T-helper 1 cell (primary cell): ENCODE measurements at places on chromosomes 7 and 10.

DNA sequence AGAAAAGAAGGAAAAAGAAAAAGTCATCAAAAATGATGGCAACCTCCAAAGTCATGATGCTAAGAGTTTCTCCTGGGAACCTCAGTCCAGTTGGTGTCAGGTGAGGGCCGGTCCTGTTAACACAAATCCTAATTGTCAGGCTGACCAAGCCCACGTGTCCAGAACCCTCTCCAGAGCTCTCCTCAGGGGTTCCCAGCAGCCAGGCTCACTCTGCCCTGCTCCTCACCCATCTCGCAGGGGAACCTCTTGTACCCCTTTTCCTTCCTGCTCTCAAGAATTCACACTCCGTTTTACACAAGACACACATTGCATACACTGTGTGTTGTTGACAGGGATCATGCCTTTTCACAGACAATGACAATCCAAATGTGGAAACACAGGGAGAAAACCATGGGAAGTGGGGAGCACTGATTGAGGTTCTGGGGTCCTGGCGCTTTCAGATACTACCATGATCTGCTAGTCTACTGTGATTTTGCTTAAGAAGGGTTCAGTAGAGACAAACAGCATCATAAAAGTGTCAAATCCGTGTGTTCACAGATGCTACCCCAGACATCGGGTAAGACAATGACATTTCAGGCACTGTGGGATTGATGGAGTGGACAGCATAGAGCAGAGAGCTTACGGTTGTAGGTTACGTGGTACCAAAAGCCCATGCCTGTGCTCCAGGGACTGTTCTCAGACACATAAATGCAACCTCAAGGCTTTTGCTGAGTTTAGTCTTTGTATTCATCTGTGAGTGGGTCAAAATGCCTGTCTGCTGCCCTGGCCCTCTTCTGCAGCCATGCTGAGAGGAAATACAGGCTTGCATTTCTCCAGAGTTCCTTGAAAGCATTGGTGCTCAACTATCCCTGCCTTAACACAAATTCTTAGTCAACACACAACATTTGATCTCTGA is 16.0 kb downstream of the IL2RA start:
- no peak for DNase-seq

DNA sequence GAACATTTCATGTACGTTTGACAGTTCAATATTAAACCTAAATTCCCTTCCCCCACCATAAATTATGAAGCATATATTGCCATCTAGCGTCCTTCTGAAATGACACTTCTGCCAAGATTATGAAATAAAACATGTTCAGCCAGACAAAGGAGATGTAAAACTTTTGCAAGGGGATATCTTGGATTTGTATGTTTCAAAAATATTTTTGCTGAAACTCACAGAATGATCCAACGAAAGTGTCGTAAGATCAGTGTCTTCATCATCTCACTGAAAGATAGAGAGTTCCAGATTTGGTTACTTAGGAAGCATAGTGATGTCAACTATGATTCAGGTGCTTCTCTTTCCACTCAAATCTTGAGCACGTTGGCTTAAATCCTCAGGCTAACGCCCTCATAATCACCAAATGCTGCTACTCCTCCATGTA is 904.3 kb downstream of the XPNPEP1 start:
- no peak for DNase-seq

DNA sequence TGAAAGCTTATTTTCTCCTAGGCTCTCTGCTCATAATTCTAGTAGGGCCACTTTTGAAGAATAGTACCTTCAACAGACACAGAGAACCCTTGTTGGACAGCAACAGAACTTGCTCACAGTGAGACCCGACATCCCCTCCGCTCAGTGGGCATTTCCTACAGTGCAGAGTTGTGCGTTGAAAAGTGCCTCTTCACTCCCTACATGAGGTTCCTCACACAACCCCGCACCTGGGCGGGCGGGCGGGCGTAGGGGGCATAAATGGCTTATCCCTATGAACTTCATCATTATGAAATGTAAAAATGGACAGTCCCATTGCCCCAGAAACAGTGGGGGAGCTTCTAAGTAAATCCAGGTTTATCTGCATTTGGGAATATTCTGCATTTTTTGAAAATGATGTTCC is 174.9 kb downstream of the MGMT start:
- no peak for DNase-seq

- no peak for DNase-seq
Observed at GRCh38 chr7:116322541-116322940, 112.2 kb downstream of the TES start.

- no peak for DNase-seq
Observed at GRCh38 chr10:104100795-104101194, 15.1 kb upstream of the COL17A1 start.

- DNase-seq = peak; percentile 15
Observed at GRCh38 chr7:30028749-30029635, 780 bp downstream of the PLEKHA8 start.

DNA sequence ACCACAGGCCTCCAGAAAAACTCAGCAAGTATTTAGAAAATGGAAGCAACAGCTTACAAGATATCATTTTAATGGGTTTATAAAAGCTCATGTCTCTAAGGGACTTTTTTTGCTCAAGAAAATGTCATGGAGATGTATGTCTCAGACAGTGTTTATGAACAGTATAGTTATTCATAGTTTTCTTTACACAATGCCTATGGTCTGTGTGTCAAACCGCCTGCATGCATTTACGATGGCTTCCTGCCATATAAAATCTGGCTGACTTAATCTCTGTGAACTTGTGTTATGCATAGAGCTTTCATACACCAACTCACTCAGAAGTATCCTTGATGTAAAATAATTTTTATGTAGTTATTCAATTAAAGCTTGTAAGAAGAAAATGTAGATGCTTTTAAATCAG is 1314.2 kb upstream of the LRRTM3 start:
- DNase-seq = no peak

DNA sequence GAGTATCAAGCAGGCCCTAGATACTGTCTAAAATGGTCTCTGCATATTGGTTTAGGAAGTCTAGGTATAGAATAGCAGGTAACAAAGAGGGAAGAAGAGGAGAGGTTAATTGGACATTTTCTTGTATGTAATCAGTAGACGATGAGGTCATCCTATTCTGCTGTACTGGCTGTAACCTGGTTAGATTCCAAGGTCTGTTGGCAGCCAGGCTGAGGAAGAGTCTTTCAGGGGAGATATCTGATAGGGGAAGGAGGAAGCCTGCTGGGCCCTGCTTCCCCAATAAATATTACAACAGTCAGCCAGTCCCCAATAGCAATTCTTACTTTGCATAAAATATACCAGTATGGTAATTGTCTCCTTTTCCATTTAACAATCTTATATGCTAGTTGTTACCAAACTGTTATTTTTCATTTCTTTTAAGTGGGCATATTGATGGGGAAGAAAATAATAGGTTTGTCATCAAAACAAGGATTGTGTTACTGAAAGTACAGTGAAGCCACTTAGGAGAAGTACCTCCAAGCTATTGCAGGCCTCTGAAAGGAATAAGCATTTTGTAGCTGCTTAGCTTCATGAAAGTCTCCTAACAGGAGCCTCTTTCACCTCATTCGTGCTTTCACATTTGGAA is 186.4 kb downstream of the LRRC4 start:
- DNase-seq = no peak

DNA sequence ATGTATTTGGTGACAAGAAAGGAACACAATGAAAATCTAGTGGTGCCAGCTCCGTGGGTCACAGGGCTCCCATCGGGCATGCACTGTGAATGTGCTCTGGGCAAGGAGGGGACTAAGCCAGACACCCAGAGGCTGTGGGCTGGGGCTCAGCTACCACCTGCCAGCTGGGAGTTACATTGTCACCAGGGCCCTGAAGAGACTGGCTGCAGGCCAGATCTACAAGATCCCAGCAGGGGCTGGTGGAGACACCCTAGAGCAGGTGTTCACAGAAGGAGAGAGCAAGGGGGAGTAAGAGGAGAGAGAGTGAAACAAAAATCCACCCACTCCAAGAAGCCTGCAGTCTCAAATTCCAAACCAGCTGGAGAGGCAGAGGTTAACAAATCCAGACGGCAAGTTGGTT is 116.6 kb upstream of the ADCY1 start:
- DNase-seq = no peak

DNA sequence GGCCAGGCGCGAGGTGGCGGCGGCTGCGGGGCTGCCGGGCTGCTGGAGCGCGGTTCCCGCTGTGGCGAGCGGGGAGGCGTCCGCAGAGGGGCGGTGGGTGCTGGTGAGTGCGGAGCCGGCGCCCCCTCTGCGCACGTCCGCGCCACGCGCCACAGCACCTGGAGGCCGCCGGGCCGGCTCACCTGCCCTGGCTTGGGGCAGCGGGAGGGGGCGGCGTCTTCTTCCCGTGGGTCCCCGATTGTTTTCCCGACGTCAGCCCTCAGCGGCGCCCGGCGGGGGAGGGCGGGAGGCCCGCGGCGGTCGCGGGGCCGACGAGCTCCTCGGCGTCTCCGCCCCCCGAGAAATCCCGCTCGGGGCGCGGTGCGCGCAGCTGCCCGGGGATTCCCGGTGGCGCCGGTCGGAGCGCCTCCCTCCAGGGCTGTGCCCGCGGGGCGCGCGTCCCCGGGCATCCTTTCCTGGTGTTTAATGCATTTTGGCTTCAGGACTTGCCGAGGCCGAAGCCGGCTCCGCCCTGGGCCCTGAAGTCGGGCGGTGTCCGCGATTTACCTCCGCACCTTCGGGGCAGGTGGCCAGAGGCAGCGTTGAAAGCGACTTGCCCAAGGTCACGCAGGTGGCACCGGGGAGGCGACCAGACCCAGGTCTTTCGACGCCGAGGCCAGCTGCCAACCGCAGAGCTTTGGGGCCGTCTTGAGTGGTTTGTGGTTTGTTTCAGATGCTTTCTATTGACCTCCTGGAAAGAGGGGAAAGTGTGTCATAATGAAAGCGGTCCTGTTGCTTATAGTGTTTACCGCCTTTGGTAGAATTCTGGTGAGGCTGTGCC is 561 bp downstream of the PLEKHA1 start:
- DNase-seq = peak; percentile 71

DNA sequence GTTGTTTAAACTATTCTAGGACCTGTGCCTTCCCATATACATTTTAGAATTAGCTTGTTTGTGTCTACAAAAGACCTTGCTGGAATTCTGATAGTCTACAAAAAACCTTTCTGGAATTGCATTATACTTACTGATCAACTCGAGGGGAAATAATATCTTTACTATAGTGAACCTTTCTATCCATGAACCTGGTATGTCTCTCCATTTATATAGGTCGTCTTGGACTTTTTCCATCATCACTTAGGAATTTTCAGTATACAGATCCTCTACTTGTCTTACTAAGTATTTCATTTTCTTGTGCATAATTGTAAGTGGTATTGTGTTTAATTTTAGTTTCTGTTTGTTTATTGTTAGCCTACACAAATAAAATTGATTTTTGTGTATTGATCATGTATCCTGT is 101.1 kb downstream of the WDFY4 start:
- no peak for DNase-seq

DNA sequence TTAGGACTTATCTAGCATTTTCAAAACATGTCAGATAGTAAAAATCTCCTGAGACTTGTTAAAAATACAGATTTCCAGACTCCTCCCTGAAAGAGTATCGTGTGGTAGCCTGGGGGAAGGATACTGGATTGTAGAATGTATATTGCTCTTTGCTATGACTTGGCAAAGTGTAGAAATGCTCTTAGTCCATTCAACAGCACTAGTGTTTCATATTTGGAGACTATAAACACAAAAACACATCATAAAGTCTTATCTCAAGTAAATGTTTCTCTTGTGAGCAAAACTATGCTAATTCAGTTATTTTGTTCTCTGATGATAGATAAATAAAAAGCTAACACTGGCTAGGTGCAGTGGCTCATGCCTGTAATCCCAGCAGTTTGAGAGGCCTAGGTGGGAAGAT is 137.5 kb upstream of the PRPS1L1 start:
- DNase-seq = no peak
